ENCODE measurements at places on chromosomes 13 and 19.

DNA sequence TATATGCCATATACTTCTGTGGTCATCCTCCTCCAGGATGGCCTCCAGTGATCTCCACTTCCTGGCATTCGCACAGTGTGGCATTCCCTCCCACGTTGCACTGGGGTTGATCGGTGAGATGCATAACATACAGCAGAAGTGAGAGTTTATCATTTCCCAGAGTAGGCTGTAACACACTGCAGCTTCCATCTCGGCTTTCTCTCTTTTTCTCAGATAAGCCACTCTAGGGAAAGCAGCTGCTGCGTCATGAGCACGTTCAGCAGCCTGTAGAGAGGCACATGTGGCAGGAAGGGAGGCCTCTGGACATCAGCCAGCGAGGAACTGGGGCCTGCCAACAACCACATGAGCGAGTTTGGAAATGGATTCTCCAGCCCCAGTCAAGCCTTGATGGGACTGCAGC, 807.1 kb downstream of the DIAPH3 start:
- no peak for DNase-seq

GRCh38 chr13:41565846-41566245, 108.5 kb downstream of the RGCC start:
- DNase-seq = no peak

GRCh38 chr13:79522583-79522982, 41.6 kb downstream of the NDFIP2 start:
- DNase-seq = no peak

GRCh38 chr13:34151885-34152284, 333.9 kb downstream of the RFC3 start:
- no peak for DNase-seq

DNA sequence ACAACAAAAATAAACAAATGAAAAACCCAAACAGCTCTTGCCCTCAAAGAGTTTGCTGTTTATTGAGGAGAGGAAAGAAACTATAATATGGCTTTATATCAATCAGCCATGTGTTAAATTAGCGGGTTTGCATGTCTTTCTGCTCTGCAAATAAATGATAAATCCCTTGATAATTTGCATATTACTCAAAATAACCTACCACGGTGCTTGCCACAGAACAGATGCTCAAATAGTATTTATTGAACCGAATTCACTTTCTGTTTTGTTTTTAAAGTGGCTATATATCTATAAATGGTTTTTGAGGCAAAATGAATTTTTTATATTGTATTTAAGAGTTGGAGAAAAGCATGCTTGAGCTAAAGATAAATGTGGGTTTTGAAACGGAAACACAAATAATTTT, 428.1 kb downstream of the ITGBL1 start:
- DNase-seq = no peak

All from HS-5 (cell line).